Right renal cortex interstitium (tissue), 3 donors: ENCODE measurements at places on chromosomes 3 and 15. TPM values are rescaled to one million over a fixed set of nuclear protein-coding genes. Genes with fewer than 3 reads are reported as not detected.

GRCh38 chr3:81723732-81724313 lies 37.6 kb downstream of the GBE1 start:
- no peak for DNase-seq

DNA sequence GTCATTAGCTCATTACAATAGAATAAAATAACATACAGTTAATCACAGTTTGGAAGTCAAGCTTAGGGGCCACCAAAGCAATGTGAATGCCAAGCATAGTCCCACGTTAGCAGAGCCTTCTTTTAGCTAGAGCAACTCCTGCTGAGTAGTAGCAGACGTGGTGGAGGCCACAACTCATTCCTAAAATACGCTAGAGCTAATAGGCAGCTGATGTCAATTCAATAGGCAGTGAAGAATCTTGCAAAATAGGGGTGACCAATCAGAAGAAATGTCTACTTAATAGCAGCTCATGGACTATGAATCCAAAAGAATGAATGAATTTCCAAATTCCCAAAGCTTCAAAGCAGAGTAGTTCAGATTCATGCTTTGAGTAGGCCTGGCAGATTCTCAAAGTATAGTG lies 292.9 kb upstream of the RORA start:
- DNase-seq, result no peak

- no peak for DNase-seq
Measured at GRCh38 chr3:187958432-187959003, 195.4 kb upstream of the LPP start.

The COL6A5 gene
- polyA plus RNA-seq, result 0.07 TPM

DNA sequence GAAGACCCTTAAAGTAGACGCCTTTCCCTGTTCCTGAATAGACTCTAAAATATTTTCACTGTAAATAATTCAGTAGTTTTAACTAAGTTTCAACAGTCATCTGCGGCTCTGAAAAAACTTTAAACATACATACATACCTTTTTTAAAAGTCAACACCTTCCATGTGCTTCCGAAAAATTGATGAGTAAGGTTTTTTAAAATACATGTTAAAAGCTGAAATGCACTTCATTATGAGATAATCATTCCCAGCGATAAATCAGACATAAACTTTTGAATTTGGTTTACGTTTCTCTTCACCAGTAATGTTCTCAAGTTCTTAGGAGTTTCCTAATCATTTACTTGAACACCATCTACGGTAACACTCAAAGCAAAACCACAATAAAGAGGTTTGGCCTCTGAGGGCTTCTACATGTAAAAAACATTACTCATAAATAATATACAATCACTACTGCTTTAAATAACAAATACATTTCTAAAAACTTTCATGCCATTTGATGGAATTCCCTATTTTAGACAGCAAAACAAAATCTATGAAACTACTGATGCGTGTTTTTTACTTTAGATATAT lies 403.5 kb downstream of the SHQ1 start:
- DNase-seq, result no peak

- no peak for DNase-seq
Measured at GRCh38 chr3:50585919-50586762, 16.8 kb downstream of the HEMK1 start.

- no peak for DNase-seq
Measured at GRCh38 chr15:49990835-49991545, 128.0 kb downstream of the ATP8B4 start.

- DNase-seq, result no peak
Measured at GRCh38 chr3:164723396-164723795, 354.9 kb downstream of the SI start.

GRCh38 chr15:61032600-61033286 lies 196.4 kb downstream of the RORA start:
- no peak for DNase-seq

The DPPA2 gene
- 0.76 TPM for polyA plus RNA-seq

- no peak for DNase-seq
Measured at GRCh38 chr3:66800941-66801545, 197.1 kb upstream of the KBTBD8 start.

DNA sequence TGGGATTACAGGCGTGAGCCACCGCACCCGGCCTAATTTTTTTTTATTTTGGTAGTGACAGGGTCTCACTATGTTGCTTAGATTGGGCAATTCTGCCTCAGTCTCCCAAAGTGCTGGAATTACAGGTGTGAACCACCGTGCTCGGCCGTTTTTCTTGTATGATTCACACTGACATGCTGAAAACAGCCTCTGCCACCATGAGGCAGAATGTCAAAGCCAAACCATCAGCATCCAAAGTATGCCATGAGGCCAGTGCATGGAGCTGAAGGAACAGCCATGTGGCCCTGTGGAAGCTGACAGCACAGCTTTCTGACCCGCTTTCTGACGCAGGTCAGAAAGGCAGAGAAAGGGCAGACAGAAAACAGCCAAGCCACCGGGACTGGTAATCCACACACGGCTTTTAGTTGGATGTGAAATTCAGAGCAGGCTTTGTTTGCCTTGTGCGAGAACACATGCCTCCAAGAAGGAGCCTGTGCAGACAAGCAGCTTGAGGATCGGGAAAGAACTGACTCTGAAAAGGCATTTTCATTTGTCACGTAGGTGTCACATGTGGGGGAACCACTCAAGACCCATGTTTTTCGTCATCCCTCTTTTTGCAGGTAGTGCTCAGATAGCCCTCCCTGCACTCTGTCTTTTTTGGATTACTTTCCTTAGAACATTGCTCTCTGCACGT lies 25.1 kb downstream of the XYLB start:
- no peak for DNase-seq

GRCh38 chr3:183266454-183266853 lies 13.4 kb downstream of the B3GNT5 start:
- DNase-seq, result no peak

The POMGNT2 gene
- polyA plus RNA-seq, result 19.2 TPM

The OR5K2 gene
- 0.53 TPM for polyA plus RNA-seq

- no peak for DNase-seq
Measured at GRCh38 chr15:91970142-91970541, 116.6 kb downstream of the SLCO3A1 start.

DNA sequence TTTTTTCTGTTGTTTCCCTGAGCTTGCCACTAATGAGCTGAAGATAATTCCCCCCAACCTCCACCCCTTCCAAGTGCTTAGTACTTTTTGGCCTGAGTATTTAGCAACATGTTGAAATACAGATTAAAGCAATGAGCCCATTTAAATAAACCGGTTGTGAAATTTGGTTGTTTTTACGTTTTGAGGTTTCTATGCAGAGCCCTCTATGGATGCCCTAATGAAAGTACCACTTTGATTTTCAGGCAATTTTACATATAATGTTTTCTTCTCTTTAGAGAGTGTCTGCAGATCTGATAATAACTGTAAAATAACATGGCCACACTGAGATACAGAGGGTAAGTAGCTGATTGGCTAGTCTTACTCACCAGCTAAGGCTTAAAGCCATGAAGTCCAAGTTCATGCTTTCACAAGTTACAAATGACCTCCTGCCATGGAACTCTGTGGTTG lies 139.4 kb upstream of the SLC7A14 start:
- no peak for DNase-seq

DNA sequence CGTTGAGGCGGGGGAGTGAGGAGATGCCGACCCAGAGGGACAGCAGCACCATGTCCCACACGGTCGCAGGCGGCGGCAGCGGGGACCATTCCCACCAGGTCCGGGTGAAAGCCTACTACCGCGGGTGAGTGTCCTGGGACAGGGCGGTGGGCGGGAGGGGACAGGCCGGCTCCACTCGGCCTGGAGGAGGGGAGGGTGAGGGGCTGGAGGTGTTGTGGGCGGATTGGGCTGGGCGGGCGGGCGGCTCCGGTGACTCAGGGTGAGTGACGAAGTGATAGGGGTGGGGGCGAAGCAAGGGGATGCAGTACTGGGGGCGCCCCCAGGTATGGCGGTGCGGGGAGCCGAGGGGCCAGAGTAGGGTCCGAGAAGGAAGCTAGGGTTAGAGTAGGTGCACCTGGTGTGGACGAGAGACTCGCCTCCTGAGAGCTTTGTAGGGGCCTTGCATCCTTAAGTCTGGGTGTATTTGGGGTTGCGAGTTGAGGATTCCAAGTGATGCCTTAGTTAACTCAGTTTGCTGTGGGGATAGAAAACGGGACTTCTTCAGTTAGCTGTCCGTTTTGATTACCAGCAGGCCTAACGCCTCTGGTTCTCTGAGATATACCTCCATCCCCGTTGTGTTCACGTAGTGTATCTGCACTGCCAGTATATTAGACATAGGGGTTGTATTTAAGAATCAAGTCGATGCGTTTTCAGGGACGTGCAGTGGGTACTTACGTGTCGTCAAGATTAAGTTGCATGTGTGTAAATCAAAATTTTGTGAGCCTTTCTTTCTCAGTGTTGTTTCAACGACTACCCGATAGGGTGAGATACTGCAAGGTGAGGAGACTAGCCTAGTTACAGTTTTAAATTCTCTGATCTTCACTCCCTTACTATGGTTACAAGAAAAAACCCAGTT lies 670 bp downstream of the PRKCI start:
- DNase-seq, result no peak

DNA sequence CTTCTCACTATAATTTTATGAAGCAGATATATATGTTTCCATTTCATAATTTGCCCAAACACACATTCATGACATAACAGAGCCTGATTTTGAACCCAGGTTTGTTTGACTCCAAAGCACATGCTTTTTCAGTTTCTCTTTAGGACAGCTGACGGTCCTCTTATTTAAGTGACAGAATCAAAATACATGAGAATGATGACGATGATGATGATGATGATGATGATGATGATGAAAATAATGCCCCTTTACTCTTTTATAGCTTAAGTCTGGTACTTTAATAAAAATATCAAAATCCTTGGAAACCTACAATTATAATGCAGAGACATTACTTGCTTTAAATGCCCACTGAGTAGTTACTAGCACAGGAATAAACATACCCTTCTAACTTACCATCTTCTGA lies 15.3 kb downstream of the COPB2 start:
- DNase-seq, result no peak

GRCh38 chr3:74456166-74456565 lies 158.3 kb downstream of the CNTN3 start:
- DNase-seq, result no peak

DNA sequence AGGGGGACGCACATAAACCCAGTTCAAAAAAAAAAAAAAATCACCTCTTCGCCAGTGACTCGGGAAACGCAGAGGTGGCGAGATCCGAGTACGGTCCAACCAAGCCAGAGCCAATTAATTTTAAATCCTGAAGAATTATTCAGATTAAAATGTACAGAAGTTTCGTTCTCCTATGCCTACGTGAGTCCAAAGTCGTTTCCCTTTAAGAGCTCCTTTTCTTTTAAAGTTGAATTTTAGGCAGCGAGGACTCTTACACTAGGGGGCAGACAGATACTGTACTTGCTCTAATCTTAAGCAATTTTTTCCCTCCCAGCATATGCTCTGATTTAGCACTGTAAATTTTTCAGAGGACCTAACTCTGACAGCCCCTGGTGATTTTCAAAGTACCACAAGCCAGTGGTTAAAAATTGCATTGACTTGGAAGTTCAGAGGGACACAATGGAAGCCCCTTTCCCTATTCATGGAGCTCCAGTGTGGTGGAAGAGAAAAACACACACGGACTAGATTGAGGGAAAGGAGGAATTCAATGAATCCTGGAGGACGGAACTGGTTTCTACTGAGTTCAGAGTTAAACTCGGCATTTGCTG lies 3.3 kb upstream of the NR2F2 start:
- peak; percentile 88 for DNase-seq

The UROC1 gene
- polyA plus RNA-seq, result 0.07 TPM

- no peak for DNase-seq
Measured at GRCh38 chr15:100999369-100999768, 80.2 kb downstream of the LRRK1 start.

The MYLK gene
- 148 TPM for polyA plus RNA-seq

The DNAJA4 gene
- polyA plus RNA-seq, result 23.3 TPM

DNA sequence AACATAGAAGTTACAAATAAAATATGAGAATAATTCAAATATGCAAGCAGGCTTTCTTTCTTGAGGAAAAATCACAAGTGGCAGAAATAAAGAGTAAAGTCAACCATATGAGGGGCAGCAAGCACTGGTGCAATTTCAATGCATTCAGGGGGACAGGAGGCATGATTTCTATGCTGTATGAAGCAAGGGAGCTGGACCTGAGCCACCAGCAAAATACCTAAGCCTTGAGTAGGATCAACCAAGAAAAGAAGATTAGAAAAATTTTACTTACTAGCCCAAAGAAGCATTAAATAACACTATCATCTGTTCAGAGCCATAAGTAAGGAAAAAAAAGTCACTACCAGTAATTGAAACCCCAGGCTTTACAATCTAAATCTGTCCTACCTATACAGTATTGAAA lies 6.3 kb downstream of the ADGRG7 start:
- DNase-seq, result no peak

DNA sequence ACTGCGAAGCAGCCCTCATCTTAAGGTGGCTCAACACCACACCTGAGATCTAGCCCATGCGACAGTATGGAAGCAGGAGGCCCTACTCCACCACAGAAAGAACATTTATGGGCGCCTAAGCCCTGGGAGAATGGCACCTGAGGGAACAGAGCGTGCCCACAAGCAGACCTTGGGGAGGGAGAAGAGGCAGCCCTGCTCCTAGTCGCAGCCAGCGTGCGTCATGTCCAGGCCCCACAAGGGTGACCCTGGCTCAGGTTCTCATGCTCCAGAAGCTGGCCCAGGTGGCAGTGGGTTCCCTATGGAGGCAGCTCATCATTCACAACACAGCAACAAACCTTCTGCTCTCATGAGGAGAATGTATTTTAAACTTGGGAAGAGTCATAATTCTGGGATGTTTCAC lies 19.3 kb upstream of the ANPEP start:
- no peak for DNase-seq

DNA sequence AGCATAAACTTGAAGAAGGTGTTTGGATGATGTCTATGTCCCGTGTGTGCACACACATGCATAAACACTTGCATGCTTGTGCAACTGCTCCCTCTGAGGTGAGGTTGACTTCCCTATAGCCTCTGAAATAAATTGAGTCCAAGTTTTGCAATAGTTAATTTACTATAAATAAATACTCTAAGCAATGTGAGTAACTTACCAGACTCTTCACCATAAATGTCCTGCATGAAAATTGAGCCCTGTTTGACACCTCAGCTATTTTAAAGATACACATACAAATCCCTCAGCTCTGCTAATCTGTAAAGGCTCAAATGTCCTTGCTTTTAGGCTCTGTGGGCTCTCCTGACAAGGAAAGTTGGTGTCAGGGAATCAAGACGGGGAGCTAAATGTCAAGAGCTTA lies 37.1 kb downstream of the GJD2 start:
- DNase-seq, result no peak

DNA sequence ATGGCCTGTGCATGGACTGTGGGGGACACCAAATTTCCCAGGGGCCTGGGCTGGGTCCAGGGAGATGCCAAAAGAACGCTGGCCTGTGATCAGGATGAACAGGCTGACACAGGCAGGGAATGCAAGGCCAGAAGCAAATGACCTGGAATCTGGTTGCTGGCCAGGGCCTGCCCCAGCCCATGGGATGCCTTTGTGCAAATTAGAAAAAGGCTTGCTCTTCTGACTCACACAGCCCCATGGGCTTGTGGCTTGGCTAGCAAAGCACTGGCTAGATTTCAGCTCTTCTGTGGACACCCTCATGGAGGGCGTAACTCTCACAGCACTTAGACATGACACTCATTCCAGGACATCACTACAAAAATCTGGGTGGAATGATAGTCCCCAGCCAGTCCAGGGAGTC lies 356.0 kb downstream of the SHQ1 start:
- DNase-seq, result no peak

GRCh38 chr3:124966521-124967445 lies 32.2 kb upstream of the MUC13 start:
- no peak for DNase-seq

The CHL1 gene
- 20.4 TPM for polyA plus RNA-seq

The SRP14 gene
- 612 TPM for polyA plus RNA-seq

- no peak for DNase-seq
Measured at GRCh38 chr15:42146551-42147430, 9.6 kb downstream of the PLA2G4F start.

The CACNA2D3 gene
- polyA plus RNA-seq, result 1.4 TPM

GRCh38 chr15:43509660-43510199 lies 7.7 kb upstream of the MAP1A start:
- peak; percentile 18 for DNase-seq
